D341Med (cell line): ENCODE measurements at places on chromosomes 3 and 15.

DNA sequence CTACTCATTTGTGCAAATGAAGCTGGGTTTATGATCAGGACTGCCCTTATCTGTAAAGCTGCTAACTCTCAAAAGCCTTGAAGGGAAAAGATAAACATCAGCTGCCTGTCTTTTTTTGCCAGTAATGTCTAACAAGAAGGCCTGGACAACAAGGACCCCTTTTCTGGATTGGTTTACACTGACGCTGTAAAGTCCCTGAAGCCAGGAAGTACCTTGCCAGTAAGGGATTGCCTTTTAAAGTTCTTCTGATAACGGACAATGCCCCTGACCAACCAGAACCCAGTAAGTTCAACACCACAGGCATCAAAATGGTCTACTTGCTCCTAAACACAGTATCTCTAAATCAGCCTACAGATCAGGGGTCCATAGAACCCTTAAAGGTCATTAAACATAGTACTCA lies 178.0 kb downstream of the PCCB start:
- no peak for DNase-seq

DNA sequence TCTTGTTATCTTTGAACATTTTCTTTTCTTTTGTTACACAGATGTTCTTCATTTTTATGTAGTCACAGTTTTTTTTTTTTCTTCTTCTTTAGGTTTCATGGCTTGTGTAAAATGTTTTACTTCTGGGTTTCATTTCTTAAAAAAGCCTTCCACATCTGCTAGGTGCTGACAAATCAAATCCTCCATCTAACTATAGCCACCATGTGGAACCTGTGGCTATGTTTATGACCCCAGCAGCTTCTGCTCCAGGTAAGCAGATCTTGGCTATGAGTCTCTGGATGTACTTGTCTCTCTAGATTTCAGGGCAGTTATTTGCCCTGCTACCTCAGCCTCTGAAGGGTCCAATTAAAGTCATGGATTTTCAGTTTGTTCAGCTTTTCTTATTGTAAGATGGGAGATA lies 44.5 kb downstream of the OXSM start:
- DNase-seq: no peak

GRCh38 chr3:157151151-157151550 lies 8.8 kb downstream of the CCNL1 start:
- DNase-seq: no peak

- DNase-seq: no peak
These were observed 214.8 kb upstream of the NAALADL2 start for GRCh38 chr3:174644287-174644686.

DNA sequence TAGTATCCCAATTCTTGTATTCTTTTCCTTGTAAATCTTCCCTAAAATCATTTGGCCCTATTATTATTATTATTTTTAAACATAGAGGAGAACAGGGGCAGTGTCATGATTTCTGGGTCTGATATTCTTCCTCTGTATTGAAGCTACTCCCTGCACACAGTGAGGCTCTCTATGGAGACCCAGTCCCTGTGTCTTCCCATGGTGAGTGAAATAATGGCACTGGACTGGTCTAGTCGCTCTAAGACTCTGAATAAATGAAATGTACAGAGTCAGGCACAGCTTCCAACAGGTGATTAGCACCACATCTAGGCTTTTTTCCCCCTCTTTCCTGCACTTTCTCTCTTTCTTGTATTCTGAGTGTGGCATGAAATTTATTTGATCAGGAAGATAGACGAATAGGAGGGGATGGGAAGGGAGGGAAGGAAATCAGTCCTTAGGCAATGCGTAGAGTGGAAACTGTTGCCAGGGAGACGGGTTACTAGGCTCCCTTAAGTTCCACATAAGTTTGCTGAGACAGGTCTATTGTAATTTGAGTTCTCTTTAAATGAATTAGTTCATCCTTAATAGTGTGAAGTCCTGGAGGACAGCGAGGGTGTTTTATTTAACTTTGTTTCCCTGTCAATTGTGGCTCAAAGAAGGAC lies 49.0 kb upstream of the NDN start:
- DNase-seq: no peak

DNA sequence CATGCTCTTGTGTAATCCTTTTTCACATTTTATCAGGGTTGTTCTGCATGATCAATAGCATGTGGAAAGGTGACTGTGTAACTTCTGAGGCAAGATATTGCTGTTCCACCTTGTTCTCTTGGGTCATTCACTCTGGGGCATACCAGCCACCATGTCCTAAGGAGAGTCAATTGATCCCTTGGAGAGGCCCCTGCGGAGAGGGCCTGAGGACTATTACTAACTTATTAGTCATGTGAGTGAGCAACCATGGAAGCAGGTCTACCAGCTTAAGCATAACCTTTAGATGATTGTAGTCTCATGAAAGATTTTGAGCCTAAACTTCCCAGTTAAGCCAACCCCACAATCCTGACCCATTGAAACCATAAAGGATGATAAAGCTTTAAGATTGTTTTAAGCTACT lies 22.0 kb upstream of the COL6A5 start:
- DNase-seq: no peak

DNA sequence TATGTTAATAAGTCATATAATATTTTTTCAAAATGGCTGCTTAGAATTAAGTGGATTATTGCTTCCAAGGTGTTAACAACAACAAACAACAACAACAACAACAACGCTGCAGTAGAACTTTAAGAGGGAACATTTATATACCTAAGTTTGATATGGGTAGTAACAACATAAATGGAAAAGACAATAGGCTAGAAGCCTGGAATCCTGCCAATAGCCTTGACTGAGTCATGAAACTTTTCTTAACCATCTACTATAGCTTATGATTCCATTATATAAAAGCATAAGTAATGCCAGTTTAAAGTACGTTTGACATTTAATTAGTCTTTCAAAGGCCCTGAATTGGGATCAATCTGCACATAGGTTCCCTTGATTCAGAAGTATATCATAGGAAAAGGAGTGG lies 31.2 kb downstream of the SATB1 start:
- DNase-seq: no peak

GRCh38 chr3:63998852-63999754 lies 24.2 kb downstream of the PSMD6 start:
- no peak for DNase-seq

DNA sequence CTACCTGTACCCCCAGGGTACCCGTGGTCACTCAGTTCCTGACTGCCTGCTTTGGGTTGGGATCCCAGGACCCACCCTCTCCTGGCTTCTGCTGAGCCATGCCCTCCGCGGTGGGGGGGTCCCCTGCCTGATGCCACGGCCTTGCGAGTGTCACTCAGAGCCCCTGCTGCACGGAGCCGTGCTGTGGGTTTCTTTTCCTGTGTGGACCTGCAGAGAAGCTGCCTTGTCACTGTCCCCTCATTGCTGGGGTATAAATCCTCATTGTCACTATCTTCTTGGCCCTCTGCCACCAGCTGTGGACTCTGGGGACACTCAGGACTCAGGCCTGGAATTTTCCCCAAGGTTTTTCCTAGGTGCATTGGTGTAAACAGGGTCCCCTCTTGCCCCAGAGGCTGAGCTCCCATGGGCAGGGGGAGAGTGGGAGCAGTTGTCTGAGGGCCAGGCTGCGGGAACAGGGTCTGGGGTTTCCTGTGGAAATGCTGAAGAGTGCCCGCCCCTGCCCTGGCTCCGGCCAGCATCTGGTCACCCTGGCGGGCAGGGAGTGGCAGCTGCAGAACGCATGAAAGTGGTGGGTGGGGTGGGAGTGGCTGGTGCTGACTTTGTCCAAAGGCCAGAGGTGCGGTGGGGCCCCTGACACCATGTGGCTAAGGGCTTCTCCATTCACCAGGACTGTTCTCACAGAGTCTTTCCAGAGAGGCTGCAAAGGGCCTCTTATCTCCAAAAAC lies 191.7 kb downstream of the GOLGA6L6 start:
- peak; percentile 43 for DNase-seq

DNA sequence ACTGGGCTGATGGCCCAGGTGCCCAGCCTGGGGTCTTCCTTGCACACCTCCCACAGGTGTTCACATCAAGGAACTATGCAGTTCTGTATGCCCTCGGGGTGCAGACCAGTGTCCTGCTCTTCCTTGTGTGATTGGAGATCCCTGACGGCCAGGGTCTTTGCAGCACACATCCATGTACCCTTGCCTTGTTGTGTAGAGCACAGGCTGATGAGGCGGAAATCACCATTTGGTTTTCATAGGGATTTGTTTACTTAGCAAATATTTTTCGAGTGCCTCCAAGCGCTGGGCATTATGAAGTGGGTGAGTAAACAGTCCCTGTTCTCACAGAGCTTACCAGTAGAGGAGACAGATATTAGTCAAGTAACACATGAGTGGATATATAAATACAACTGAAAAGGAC lies 209.3 kb upstream of the UMPS start:
- no peak for DNase-seq

DNA sequence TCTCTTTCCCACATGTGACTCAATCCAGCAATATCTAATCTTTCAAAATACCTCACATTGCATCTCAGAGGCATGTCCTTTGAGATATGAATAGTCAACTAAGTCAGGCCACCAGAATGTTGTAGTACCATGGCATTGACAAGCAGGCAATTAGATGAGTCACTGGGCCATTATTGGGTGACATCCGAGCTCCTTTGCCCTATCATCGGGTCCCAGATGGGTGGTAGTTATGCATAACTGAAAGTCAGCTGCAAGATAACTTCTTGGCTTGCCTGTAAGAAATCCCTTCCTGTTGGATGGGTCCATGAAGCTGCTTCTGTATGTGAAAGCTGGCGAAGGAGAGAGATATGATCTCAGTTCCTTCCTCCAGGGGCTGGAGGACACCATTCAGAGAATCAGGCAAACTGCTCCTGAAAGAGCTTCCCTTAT lies 32.8 kb downstream of the ARRDC4 start:
- DNase-seq: no peak

GRCh38 chr15:97126553-97127233 lies 796.2 kb downstream of the NR2F2 start:
- no peak for DNase-seq

GRCh38 chr3:66747696-66748095 lies 246.9 kb upstream of the LRIG1 start:
- no peak for DNase-seq

DNA sequence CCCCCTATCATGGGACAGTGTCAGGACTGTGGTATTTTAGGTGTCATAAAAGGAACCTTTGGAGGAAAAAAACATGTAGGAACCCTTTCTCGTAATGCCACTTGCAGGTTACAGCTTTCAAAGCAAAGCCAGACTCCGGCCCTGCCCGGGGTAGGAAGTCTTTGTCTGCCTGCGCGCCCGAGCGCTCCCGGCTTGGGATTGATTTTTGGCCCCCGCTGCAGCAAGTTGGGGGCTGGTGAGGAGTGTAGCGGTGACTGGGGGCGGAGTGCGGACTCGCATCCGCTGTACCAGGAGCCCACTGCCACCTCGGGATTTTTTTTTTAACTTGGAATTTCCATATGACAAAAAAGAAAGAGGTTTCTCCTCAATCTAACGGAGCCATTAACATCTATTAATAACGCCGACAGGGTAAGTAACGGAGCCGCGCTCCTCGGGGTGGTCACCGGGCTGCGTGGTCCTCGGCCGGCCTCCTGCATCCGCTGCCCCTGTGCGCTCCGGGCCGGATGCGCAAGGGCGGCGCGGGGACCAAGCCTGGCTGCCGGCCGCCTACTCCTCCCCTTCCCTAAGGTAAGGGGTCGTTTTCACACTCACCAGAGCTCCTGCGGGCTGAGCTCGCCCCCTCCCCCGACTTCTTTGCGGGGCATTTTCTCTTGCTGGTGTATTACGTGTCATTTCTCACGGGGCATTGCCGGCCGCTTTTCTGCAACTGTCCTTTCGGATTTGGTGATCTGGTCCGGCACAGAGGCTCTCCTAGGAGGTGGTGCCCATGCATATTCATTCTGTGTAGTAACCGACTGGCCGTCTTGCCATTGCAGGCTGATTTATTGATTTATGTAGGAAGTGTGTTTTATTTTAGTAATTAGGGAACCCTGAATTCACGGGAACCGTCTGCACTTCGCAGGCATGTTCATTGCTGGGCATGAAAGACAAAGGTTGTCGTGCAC lies 219.8 kb upstream of the TOPAZ1 start:
- DNase-seq: no peak

GRCh38 chr3:9503283-9503682 lies 50.3 kb downstream of the LHFPL4 start:
- DNase-seq: peak; percentile 82

- DNase-seq: no peak
These were observed 49.8 kb downstream of the GASK1A start for GRCh38 chr3:43028678-43029490.

- DNase-seq: no peak
These were observed 286.6 kb downstream of the WDR72 start for GRCh38 chr15:53472883-53473282.

DNA sequence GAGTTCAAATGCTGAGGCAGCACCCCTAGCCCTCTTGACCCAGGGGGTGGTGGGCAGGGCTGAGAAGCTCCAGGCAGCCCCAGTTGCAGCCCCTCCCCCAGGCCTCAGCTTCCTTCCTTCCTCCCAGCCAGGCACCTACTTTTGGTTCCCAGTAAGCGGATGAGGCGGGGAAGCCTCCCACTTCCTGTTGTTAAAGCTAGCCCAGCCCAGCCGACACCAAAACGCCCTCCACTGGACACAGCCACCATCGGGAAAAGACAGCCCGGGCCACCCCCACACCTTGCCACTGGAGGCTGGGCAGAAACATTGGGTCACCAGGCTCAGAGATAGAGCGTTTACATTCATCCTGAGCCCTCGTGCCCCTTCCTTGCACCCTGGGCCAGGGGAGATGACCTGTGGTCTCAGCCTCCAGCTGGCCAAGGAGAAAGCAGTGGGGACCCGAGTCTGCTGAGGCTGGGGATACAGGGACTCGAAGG lies 3.5 kb downstream of the DUSP7 start:
- DNase-seq: no peak

- DNase-seq: no peak
These were observed 24.2 kb downstream of the NMNAT3 start for GRCh38 chr3:139653582-139653981.

- no peak for DNase-seq
These were observed 59.5 kb upstream of the ZNF148 start for GRCh38 chr3:125434582-125435011.

- DNase-seq: no peak
These were observed 7.3 kb downstream of the ARL6IP5 start for GRCh38 chr3:69092030-69092516.

DNA sequence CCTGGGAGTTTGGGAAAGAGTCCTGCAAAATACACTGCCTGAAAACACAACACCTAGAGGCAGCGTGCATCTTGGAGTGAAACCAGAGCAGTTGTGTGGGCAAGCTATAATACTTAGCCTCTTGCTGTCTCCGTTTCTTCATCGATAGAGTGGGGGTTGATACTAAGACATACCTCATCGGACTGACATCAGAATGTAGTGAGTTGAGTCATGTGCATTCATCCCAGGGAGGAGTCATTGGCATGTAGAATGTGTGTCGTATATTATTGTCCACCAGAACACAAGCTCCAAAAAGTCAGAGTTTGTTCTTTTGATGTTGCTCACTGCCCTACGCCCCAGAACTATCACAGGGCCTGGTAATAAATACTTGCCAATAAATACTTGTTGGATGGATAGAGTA lies 4.3 kb downstream of the SNTN start:
- DNase-seq: no peak
